LNCaP clone FGC (cell line): ENCODE measurements at places on chromosomes 6 and 20.

GRCh38 chr6:69379518-69379917 lies 417.3 kb downstream of the LMBRD1 start:
- DNase-seq = no peak

- no peak for DNase-seq
Observed at GRCh38 chr6:14789996-14790395, 455.9 kb upstream of the JARID2 start.

DNA sequence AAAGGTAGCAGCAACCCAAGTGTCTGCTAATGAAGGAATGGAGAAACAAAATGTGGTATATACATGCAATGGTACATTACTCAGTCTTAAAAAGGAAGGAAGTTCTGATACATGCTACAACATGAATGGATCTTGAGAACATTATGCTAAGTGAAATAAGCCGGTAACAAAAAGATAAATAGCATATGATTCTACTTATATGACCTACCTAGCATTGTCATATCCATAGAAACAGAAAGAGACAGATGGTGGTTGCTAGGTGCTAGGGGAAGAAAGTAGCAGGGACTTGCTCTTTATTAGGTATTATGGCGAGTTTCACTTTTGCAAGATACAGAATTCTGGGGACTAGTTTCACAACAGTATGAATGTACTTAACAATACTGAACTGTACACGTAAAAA lies 46.6 kb downstream of the UBR2 start:
- no peak for DNase-seq

GRCh38 chr6:90574610-90575009 lies 12.3 kb downstream of the MAP3K7 start:
- no peak for DNase-seq

- no peak for DNase-seq
Observed at GRCh38 chr6:94367316-94367715, 948.0 kb upstream of the EPHA7 start.

DNA sequence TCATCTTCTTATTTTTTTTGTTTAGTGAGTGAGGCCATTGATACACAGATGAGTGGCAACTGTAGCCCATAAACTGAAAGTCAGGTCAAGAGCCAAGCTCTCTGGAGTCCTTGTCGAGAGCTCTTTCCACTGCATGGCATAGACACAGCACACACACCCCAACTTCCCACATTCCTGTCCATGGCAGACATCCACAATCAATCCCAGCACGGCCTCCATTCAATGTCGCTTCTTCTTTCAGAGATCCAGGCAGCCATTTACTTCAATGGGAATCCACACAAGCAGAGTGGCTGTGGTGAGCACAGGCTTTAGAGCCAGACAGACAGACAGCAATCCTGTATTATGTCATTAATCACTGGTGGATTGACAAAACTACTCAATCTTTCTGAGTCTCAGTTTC lies 34.9 kb upstream of the ECI2 start:
- DNase-seq = no peak
